ENCODE measurements at places on chromosomes 2 and 18.

DNA sequence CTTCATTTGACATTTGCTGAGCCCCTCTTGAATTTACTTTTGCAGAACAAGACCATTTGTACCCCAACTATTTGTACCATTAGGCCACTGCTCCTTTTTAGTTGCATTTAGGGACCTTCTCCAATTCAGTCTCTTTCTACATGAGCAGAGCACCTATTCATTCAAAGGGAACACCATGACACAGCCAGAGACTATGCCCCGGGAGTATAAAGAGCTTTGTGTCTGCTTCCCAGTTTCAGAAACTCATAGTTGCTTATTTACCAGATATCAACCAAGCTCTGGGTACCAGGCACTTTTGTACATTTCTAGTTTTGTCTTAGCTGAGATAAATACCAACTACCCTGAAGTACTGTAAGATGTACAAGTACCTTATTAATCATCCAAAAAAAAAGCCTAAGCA is 269.1 kb upstream of the SIX3 start:
- DNase-seq = no peak

GRCh38 chr2:109335631-109336176 is 206.7 kb downstream of the SH3RF3 start:
- no peak for DNase-seq

GRCh38 chr2:164661349-164661748 is 40.1 kb upstream of the GRB14 start:
- DNase-seq = no peak

GRCh38 chr2:18154812-18155211 is 276.3 kb downstream of the KCNS3 start:
- DNase-seq = no peak

- DNase-seq = no peak
These were observed 65.6 kb downstream of the WDR7 start for GRCh38 chr18:56716692-56717146.
